ENCODE measurements at places on chromosomes 3 and 15.

DNA sequence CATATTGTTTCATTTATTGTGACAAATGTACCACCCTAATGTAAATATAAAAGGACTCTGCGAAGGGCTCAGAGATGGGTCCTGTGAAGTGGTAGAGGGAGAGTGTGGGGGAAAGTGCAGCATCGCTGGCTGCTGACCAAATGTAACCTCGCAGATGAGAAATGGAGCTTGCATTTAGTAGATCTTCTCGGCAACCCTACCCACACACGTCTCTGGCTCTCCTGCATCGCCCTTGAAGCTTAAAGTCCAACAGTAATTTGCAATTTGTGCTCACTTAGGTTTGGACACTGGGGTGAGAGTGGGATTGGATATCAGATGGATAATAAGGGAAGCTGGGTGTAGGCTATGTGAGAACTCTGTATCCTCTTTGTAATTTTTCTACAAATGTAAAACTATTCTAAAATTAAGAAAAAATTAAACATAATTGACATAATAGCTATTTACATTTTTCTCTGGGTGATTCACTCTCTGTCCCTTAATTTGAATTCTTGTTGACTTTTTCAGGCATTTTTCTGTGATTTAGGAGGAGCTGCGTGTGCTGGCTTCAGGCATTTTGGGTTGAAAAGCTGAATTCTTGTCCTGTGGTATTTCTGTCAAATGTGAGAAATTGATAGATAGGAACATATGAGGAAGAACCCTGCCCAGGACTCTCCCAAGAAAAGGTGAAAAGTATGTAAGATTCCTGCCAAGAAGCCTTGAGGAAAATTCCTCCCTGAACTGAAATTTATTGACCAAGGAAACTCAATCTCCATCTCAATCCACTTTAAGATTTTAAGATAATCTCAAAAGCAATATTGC lies 524.7 kb upstream of the MCTP2 start:
- DNase-seq = no peak

GRCh38 chr15:29135702-29136646 lies 133.6 kb downstream of the NSMCE3 start:
- DNase-seq = no peak

- no peak for DNase-seq
Measured at GRCh38 chr15:45395943-45396342, 17.6 kb upstream of the GATM start.

DNA sequence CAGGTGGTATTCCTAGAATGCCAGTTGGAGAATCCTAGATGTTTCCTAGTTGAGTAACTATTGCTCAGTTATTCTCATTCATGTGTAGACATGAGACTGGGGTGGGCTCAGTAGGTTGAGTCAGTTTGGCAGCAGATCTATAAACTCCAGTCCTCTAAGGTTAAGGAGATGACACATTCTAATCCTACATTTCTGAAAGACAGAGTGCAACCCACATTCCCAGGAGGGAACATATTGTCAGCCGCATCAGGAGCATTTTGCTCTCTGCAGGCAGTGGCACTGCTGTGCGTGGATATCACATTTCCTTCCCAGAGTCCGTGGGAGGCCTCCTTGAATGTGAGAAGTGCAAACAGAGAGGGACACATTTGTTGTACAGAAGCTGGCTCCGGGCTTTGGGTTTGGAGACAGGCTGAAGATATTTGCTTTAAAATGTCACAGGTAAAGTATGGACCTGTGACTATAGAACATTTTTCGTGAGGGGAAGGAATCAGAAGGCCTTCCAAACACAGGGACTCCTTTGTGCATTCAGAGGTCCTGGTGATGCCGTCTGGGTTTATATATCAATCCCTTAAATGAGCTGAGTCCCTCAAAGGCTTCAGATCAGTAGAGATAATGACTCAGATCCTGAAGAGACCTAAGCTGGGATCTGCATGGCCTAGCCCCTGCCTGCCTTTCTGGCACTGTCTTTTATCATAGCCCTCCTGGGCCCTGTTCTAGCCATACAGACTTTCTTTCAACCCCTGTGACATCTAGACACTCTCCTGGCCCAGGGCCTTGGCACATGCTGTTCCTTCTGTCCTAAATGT lies 156.5 kb downstream of the CADPS start:
- DNase-seq = no peak

DNA sequence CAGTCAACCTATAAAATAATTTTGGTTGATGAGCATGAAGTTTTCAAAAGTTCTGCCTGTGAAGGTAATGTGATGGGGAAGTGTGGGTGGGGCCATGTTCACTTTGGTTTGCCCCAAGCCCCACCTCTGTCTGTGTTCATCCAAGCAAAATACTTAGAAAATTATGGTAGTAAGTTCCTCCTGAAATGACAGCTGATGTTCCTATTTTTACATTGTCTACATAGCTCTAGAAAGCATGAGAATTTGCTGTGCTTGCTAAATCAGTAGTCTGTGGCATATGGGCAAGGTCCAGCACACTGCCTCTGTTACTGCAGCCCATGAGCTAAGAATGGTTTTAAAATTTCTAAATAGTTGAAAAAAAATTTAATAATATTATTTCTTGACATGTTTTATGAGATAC lies 21.9 kb upstream of the CP start:
- peak; percentile 72 for DNase-seq

DNA sequence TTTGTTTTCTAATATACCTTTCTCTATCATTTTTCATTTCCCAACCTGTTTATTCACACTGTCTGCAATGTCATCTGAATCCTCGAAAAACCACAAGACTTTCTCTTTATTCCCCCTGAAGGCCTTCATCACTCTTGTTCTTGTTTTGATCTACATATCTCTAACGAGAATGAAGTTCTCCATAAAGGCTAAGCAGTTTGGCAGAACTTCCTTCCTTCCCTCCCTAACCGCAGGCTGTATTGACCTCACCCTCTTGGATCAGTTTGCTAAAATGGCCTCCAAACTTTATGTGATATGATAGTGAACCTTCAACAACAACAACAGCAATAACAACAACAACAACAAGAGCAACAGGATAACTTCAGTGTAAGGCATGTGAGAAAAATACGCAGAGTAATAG lies 392.8 kb downstream of the TIGIT start:
- no peak for DNase-seq

Data from myocyte (in vitro differentiated cells).